CD4-positive, CD25-positive, alpha-beta regulatory T cell (primary cell): ENCODE measurements at places on chromosomes 6 and 20. TPM values are rescaled to one million over a fixed set of nuclear protein-coding genes. Genes with fewer than 3 reads are reported as not detected.

PM20D2 gene
- 3.1 TPM for polyA plus RNA-seq

SLC13A3 gene
- not detected for polyA plus RNA-seq

DNA sequence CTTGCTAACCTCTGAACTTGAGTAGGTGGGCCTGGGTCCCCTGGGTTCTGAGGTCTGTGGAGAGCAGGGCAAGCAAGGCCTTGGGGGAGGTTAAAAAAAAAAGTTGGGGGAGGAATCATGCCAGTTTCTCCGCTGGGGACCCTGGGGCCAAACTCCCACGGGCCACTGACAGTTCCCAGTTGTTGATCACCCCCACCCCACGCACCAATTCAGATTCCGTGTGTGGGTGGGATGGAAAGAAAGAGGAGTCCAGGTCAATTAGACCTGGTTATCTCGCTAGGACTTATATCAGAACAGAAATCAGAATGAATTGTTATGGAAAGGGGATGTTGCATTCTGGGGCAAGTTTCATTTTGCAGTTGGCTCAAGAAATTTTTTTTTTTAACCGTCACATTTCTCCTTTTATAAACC lies 46.7 kb upstream of the SUPT3H start:
- no peak for DNase-seq

GRCh38 chr6:84539122-84539856 lies 225.1 kb downstream of the TBX18 start:
- no peak for DNase-seq

HRH3 gene
- polyA plus RNA-seq: not detected
